Placental epithelial cell (primary cell): ENCODE measurements at places on chromosomes 3 and 15. TPM values are rescaled to one million over a fixed set of nuclear protein-coding genes. Genes with fewer than 3 reads are reported as not detected.

Gene CHRM5
- total RNA-seq = under 0.01 and 0.11 TPM in 2 replicates

Gene SCG5
- total RNA-seq = 0.39 TPM in 1 of 2 replicates, not detected in the other

Gene C2CD4A
- 0.11 TPM in 1 of 2 replicates, not detected in the other for total RNA-seq

Gene DGKG
- total RNA-seq = not detected in 2 replicates

Gene CPLX3
- total RNA-seq = not detected in 2 replicates

Gene KLF15
- under 0.01 TPM in 1 of 2 replicates, not detected in the other for total RNA-seq

Gene OPA1
- total RNA-seq = 46.7 and 54.0 TPM in 2 replicates
